Coronary artery (tissue), 2 donors: ENCODE measurements at places on chromosomes 5 and 9.

DNA sequence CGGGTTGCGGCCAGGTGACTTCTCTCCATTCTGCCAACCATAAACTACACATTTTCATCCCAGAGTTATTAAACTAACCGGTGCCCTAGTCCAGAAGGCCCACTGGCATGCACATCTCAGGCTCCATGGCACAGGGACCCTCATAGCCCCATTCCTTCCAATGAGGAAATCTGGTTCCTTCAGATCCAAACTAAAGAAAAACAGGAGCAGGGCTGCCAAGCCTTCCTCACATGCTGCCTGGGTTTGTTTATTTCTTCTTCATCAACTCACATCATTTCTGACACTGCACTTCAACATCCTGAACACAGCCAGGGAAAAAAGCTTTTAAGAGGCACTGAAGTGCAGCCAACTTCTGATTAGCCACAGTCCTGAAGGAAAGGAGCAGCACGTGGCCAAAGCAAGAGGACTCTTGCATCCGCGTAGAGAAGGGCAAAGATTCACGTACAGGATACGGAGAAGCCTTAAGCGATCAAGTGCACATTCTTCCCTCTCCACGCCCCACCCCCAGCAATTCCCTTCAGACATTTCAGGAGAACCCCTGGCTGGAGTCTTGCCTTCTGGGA lies 22.5 kb downstream of the LHFPL2 start:
- DNase-seq: no peak

GRCh38 chr5:153546566-153546965 lies 56.1 kb downstream of the GRIA1 start:
- no peak for DNase-seq

DNA sequence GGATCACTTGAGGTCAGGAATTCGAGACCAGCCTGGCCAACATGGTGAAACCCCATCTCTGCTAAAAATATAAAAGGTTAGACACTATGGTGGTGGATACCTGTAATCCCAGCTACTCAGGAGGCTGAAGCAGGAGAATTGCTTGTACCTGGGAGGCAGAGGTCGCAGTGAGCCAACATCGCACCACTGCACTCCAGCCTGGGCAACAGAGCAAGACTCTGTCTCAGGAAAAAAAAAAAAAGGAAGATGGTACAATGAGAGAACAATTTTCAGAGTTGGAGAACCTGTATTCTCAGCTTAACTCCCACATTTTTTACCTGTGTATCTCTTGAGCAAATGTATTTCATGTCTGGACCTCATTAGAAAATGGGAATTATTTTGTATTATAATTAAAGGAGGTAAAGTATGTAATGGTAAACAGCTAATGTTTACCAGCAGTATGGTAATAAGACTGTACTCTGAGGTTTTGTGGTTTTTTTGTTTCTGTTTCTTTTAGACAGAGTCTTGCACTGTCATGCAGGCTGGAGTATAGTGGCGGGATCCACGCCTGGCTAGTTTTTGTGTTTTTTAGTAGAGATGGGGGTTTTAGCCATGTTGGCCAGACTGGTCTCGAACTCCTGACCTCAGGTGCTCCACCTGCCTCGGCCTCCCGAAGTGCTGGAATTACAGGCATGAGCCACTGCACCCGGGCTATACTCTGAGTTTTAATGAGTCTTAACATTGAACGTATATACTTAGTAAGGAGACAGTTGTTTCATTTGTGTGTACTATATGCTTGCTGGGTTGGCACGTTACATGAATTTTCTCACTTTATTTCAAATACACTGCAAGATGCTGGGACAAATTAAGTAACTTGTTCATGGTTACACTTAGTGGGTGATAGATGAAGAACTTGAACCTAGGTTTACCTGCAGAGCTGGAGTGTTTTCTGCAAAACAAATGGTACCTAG lies 16.2 kb downstream of the UHRF2 start:
- DNase-seq: no peak

DNA sequence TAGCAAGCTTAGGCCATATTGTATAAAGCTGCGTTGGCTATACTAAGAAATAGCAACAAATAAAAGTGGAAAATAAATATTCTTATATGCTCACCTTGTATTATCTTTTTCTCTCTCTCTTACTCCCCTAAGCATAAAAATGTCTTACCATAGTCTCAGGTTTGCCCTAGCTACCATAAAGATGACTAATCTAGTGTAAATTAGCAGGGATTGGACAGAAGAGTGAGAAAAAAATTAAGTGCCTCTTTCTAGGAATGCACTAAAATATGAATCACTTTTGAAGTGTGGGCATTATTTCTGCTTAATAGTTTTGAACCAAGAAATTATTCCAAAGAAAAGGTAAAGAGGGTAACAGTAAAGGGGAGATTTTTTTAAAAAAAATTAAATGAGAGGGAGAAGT lies 201.3 kb downstream of the HINT1 start:
- DNase-seq: no peak

DNA sequence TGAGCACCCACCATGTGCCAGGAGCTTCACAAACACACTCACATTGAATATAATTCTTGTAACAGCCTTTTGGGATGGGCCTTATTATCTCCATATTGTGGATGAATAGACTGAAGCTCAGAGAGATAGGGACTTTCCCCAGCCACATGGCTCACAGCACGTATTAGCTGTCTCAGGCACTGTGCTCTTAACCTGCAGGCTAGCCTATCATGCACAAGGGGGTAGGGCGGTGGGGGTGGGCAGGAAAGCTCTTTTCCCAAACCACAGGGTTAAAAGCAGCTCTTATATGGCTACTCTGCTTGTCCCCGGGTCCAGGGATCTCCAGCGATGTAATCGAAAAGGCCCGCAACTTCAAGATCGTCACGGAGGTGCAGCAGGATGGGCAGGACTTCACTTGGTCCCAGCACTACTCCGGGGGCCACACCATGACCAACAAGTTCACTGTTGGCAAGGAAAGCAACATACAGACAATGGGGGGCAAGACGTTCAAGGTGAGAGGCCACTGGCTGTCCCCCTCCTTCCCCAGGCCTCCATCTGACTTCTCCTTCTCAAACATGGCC lies 2.6 kb downstream of the FABP6 start:
- no peak for DNase-seq

DNA sequence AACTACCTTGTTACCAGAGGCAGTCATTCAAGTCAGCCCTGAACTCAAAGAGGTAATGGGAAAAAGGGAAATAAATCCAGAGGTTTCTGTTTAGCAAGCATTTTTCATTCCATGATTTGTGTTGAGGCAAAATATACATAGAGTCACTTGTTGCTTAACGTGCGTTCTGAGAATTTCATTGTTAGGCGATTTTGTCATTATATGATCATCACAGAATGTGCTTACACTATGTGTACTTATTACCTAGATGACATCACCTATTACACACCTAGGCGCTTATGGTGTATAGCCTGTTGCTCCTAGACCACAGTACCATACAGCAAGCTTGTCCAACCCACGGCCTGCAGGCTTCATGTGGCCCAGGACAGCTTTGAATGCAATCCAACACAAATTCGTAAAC lies 36.2 kb downstream of the NUP214 start:
- DNase-seq: no peak

DNA sequence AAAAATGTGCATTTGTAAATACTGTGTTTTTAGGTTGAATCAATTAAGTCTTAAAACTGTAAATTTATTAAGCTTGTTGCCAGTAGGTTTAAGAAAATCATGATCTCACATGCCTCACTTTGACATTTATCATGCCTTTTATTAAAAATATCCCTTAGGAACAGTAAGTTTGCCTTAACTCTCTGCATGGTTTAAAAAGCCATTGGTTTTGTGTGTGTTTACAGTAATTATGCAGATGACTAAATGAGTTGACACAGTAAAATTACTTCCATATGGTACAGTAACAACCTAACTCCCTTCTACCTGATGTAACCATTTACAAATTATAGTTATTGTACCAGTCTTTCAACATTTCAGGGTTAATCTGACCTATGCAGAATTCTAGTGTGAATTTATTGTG lies 6.5 kb downstream of the RPS6 start:
- DNase-seq: no peak

GRCh38 chr5:2013301-2014057 lies 130.8 kb upstream of the IRX4 start:
- no peak for DNase-seq

DNA sequence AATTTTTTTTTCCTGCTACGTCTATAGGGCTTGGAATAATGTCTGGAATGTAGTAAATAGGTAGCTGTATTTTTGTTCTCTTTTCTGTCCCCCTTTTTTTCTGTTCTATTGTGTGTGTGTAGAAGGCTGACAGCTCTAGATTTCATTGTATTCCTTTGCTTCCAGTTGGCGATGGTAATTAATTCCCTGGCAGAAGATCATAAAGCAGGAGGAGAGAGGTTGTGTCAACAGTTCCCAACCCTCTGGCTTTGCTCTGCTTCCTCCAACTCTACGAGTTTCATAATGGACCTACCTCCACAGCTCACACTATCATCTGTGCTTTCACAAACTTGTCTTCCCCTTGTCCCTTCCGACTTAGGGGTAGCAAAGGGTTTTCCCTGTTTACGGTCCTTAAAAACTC lies 117.9 kb upstream of the CDH18 start:
- no peak for DNase-seq

- DNase-seq: peak; percentile 78
Observed at GRCh38 chr5:120464627-120465435, 731 bp downstream of the PRR16 start.

DNA sequence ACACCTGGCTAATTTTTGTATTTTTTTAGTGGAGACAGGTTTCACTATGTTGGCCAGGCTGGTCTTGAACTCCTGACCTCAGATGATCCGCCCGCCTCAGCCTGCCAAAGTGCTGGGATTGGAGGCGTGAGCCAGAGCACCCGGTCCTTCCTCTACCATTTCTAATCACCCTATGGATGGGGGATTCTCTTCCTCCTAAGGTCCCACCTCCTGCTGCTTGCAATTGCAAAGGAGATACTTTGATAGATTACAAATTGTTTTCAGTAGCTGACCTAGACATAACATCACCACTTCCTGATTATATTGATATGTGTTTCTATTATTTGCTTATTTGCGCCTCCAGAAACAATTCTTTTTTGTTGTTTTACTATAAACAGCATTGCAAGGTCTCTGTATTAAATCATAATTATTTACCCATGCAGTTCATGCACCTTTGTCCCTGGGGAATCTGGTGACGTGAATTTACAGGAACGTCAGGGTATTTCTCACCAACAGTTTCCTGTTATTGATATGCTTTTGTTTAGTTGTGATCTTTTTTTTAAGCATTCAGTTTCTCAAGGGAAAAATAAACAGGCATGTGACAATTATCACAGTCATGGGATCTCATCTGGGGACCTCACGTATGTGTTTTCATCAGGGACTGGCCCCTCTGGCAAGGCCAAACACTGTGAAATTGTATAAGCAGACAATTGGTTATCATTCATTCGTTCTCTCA lies 43.2 kb downstream of the ESM1 start:
- DNase-seq: no peak

DNA sequence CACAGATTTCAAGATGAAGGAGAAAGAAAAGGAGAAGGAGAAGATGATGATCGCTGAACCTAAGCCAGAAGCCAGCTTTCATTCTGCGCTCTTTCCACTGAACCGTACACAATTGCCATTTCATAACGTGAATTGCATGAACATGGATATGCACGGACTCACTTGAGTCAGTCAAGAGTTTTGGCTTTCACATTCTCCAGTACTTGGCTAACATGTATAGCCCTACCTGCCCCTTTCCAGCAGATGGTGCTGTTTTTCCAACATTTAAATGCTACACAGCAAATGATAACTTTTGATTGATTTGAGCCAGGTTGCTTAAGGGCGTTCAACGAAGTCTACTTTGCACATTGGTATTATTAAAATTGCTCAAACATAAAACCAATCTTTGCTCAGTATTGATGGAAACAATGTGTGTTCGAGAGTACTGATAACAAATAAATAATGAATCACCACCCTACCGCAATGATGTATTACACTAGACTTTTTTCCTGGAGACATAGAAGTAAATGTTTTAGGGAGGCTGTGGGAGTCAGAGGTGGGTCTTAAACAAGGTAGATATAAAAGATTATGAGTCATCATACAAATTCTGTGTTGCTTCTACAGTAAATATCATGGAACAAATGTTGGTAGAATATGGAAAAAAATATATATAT lies 196.4 kb downstream of the TRPM3 start:
- DNase-seq: no peak

DNA sequence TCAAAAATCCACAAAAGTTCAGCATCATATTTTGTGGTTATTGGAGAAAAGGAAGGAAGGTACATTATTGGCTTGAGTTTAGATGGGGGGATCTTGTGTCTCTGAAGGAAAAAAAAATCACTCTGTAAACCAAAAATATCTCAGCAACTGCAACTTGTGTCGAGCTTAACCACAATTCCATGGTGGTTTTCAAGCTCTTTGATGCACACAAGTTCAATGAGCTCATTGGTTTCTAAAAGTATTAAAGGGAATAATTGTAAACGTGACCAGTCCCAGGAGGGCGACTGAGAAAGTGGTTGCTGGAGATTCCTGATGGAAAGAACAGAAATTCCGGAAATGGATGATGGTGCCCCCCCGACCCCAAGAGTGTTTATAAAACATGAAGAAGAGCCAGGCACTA lies 173.8 kb downstream of the PSAT1 start:
- no peak for DNase-seq

GRCh38 chr5:134053314-134053839 lies 48.6 kb upstream of the VDAC1 start:
- no peak for DNase-seq
